Naive thymus-derived CD8-positive, alpha-beta T cell (primary cell): ENCODE measurements at places on chromosomes 5 and 9. TPM values are rescaled to one million over a fixed set of nuclear protein-coding genes. Genes with fewer than 3 reads are reported as not detected.

PCDHA12 gene
- not detected for polyA plus RNA-seq

PCDHB16 gene
- not detected for polyA plus RNA-seq

RGS7BP gene
- polyA plus RNA-seq: not detected

CDK5RAP2 gene
- polyA plus RNA-seq: 29.2 TPM

ABHD17B gene
- polyA plus RNA-seq: 25.8 TPM
